ENCODE measurements at places on chromosomes 4 and X.

DNA sequence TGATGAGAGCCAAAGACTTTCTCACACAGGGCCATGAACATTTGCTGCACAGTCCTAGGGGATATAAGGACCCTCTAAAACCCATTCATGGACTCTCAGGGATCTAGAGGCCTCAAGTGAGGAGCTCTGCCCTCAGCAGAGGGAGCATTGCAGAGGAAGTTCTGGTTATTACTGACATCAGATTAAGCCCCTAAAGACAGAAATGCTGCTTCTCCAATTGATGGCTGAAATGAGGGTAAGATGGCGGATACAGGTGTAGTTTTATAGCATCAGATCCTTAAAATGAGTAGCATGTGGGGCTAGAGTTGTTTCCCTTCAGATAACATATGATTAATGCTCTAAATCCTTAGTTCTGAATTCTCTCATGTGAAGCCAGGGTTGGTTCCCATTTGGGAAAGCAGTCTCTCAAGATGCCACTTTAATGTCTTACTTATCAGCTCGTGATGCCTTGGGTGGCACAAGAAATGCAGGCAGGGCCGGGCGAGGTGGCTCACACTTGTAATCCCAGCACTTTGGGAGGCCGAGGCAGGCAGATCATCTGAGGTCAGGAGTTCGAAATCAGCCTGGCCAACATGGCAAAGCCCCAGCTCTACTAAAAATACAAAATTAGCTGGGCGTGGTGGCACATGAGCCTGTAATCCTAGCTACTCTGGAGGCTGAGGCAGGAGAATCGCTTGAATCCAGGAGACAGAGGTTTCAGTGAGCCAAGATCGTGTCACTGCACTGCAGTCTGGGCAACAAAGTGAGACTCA is 7.9 kb downstream of the RHOH start:
- DNase-seq, result no peak

- DNase-seq, result no peak
Observed at GRCh38 chrX:129813662-129814368, 29.9 kb downstream of the ZDHHC9 start.

GRCh38 chrX:3227526-3227925 is 118.9 kb downstream of the MXRA5 start:
- DNase-seq, result no peak

GRCh38 chr4:91837608-91838029 is 466.1 kb upstream of the GRID2 start:
- DNase-seq, result peak; percentile 85

DNA sequence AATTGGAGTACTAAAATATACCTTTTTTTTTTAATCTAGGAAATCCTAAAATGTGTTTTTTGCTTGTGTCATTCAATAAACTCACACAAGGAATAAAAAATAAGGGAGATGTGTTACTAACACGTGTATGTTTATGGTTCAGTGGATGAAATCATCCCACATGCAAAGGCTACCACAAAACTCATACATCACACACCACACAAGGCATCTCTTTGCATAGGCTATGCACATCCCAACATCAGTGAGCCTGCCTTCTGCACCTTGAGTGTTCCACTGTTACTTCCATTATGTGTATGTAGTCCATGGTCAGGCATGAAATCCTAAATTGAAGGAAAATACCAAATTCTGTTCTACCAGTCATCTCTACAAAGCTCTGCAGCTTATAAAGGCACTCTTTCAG is 213.1 kb downstream of the DCTD start:
- DNase-seq, result no peak

- DNase-seq, result no peak
Observed at GRCh38 chr4:124427095-124427767, 285.3 kb downstream of the ANKRD50 start.

- DNase-seq, result peak; percentile 54
Observed at GRCh38 chr4:83599183-83599582, 63.3 kb downstream of the GPAT3 start.

DNA sequence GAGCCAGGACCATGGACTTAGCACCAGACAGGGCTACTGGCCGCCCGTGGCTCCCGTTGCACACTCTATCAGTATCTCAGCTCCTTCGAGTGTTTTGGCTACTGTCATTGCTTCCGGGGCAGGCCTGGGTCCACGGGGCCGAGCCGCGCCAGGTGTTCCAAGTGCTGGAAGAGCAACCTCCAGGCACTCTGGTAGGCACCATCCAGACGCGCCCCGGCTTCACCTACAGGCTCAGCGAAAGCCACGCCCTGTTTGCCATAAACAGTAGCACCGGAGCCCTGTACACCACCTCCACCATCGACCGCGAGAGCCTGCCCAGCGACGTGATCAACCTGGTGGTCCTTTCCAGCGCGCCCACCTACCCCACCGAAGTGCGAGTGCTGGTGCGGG is 1.6 kb downstream of the FAT4 start:
- DNase-seq, result no peak

GRCh38 chr4:67325791-67326190 is 219.5 kb downstream of the CENPC start:
- no peak for DNase-seq

DNA sequence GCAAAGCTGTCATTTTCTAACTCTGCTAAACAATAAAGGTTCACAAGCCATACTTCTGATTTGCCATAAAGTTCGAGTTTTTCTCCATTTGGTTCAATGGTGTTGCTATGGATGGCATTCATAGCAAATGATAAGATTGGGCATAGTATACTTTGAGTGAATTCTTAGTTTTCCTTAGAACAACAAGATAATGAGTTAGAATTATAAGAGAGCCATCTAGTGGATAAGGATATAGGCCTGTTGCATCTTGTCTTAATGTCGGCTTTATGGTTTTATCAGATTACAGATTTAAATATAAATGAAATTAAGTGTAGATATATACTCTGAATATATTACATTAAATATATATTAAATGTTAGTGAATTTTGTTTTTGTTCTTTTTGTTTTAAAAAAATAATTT is 644.6 kb downstream of the IL1RAPL1 start:
- DNase-seq, result peak; percentile 37

GRCh38 chrX:39212456-39212855 is 411.2 kb downstream of the MID1IP1 start:
- DNase-seq, result no peak

- no peak for DNase-seq
Observed at GRCh38 chr4:9976781-9977180, 44.5 kb downstream of the SLC2A9 start.

DNA sequence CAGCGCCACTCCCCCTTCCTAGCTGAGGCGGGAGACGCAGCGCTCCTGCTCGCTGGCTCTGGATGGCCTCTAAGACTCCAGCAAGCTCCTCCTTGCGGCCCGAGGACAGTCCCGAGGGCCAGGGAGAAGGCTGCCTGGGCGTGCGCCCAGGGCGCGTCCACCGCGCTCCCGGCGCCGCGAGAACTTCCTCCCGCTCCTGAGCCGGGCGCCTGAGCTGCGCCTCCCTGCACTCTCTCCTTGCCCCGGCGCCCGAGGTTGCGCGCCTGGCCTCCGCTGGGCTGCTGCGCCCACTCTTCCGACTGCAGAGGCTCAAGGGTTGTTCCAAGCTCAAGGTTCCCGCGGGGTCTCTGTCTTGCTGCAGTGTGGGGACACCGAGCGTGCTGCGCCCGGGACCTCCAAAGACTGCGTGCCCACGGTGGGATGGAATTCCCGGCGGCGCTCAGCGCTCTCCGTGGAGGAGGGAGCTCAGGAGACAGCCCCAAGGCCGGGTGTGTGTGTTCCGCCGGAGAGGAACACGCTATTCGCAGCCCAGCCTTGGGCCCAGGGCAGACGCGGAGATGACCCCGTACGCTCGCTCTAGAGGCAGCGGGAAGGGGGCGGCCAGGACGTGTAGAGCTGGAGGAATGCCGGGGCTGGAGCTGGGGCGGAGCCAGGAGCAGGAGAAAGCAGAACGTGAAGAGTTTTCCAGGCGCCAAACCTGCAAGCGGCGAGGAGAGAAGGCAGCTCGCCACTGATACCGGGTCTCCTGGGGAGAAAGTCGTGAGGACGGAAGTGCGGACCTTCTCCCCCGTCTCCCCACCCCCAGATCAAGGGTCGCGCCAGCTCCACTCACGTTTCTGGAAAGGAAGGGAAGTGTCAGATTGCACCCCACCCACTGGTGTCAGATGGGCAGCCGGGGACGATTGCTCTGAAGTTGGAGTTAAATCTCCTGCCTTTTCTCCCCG is at the start of gene ARHGAP6:
ARHGAP6 (minus strand) TSS at position 753 of the 944 bp plus-strand sequence. CDS start 1,092 bp downstream, outside the sequence.
- peak; percentile 70 for DNase-seq

DNA sequence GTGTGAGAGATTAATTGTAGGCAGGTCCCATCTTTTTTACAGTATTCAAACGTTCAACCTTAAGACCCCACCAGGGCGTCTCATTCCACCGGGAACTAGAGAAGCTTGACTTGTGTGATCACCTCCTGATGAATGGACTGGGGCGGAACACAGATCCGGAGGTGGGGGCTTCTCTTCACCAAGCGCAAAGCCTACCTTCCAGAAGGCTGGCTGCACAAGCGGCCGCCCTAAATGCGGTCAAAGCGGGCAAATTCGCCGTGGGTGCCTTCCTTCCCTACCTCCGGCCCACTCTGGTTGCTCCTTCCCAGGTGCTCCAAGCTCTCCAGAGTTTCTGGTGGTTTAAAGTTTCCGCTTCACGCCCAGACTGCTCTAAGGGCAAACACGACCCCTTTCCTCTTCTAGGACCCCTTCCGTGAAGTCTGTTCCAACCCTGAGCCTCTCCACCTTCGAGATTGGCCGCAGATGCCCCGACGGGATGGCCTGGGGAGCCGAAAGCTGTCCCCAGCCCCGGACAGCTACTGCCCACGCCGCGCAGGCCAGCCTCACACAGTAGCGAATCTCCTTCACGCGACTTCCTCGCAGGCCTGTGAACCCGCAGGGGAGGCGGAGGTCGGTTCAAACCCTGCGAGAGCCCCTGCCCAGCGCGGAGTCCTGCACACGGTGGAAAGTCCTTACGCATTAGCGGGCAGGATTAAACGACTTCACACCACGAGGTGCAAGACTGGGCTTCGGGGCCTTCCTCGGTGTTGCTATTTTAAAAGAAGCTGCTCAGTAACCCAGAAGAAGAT is 1.6 kb upstream of the WWC2 start:
- DNase-seq, result peak; percentile 32

DNA sequence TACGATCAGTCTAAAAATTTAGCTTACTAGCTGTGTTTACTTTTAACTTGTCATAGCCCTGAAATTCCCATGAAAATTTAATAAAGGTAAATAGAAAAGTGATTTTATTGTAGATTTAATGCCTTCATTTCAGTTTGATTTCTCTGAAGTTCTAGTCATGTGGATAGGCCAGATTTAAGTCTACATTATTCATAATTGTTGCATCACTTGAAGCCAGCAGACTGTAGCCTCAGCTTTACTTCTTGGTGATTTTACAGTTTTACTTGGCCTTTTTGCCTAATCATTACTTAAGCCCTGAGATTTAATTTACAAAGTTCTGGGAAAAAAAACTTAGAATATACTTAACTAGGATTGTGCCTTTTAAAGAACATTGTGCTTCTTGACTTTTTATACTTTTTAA is 73.5 kb upstream of the FHDC1 start:
- DNase-seq, result no peak

GRCh38 chrX:112066813-112067212 is 15.8 kb downstream of the TRPC5 start:
- no peak for DNase-seq

DNA sequence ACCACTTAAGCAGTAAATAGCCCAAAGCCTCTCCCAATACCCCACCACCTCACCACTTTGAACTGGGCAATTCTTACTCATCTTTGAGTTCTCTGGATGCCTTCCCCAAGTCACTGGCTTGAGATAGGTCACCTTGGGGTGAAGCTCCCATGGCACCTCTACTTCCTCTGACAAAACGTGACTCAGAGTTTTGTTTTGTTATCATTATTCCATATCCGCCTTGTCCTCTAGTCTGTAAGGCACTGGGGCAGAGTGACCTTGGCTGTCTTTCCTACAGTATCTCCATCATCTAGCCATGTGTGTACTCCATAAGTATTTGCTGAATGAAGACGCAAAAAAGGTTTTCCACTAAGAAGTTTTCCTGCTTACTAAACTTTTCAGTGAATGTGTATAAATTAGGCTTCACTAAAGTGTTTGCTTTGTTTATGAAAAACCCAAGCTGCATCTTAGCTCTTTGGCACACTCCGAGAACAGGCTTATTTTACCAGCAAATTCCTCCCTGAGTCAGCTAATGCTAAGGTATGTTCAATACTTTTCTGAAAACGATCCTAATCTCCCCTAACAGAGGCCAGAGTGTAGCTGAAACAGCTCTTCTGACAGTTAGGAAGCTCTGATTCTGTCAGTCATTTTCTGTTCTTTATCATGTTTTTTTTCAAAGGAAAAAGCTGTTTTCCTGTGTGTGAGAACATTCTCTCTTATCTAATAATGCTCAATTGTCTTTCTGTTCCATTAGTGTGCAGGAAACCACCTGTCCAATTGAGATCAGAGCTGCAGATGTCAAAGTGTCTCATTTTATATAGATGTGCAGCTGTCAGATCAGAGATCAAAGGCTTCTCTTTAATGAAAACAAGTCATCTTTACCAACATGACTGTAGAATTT is 30.2 kb upstream of the TSPAN5 start:
- peak; percentile 27 for DNase-seq

GRCh38 chrX:111687305-111687704 is 6.3 kb downstream of the ALG13 start:
- DNase-seq, result no peak

DNA sequence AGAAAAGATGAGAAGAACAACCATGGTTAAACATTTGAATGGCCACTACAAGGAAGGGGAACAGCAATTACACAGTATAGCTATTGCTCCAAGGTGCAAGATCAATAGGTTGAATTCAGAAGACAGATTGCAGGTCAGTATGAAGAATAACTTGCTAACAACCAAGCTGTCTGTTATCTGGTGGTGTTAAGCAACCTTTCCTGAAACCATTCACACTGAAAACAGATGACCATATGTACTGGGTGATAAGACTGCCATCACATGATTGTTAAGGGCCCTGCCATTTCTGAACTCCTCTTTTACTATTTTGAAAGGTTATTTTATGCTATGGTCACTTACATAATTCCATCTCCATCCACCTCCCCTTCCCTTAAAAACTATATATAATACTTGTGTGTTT is 6.8 kb downstream of the GABRA3 start:
- DNase-seq, result no peak

- DNase-seq, result no peak
Observed at GRCh38 chr4:123867910-123868587, 471.5 kb downstream of the SPRY1 start.

DNA sequence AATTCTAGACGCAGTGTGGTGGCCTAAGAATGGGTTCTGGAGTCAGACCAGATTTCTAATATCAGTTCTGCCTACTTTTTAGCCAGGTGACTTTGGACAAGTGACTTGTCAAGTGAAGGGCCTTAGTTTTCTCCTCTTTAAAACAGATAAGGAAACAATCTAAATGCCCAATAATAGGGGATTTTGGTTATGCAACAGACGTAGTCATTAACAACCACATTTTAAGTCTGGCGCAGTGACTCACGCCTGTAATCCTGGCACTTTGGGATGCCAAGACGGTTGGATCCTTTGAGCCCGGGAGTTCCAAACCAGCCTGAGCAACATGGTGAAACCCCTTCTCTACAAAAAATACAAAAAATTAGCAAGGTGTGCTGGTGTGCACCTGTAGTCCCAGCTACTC is 2.1 kb upstream of the ZMYM3 start:
- DNase-seq, result peak; percentile 1

DNA sequence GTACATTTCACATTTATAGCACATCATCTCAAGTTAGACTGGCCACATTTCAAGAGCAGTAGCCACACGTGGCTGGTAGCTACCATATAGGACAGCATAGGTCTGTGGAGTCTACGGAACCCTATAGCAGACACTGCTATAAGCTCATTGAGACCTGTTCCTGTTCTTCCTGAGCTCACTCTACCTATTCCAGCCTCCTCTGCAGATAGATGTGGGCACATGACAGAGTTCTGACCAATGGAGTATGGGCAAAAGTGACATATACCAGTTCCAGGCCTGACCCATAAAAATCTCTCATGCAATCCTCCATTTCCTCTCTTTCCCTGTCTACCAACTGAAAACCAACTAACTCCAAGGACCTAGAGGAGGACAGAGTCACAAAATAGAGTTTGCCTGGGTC is 3.5 kb upstream of the HDAC6 start:
- no peak for DNase-seq

All from fibroblast of the aortic adventitia (primary cell).